ENCODE measurements at places on chromosomes 4 and X.

GRCh38 chrX:27903960-27904359, 77.3 kb downstream of the DCAF8L1 start:
- no peak for DNase-seq

DNA sequence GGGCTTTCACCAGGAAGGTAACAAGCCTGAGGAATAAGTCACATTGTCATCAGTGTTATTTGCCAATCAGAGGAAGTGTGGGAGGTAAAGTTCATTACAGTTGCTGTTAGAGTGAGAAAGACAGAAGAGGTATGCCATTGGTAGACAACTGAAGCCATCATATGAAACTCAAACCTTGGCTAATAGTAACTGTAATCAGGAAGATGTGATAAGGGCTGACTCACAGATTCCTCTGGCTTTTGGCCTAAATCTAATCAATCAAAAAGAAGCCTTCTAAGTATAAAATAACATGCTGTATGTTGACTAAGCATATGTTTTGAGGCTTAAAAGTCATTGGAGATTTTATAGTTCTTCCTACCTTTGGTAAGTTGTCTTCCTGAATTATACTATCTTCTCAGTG, 242.8 kb downstream of the PCDH7 start:
- DNase-seq, result no peak

- DNase-seq, result no peak
Observed at GRCh38 chr4:73723928-73724327, 16.4 kb upstream of the CXCL8 start.

DNA sequence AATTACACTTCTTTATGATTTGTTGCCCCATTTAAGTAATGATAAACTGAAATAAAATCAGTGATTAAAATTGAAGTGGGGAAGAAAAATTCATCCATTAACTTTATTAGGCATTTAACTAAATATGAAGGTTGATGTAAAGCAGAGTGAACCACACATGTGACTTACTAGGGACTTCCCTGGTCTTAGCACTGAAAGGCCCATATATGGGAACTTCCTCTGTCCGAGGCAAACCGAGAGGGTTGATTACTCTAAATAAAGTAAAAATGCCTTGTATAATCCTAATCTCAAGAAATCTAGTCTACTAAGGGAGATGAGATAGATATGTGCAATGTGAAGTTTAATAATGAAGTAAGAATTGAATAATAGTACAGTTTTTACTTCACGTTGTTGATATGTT, 403.9 kb upstream of the RPS6KA3 start:
- no peak for DNase-seq

- no peak for DNase-seq
Observed at GRCh38 chr4:188110036-188110435, 633 bp upstream of the TRIML2 start.

- no peak for DNase-seq
Observed at GRCh38 chr4:105698607-105699006, 9.9 kb downstream of the INTS12 start.
